Cardiac muscle cell (in vitro differentiated cells and primary cell): ENCODE measurements at places on chromosomes 11 and 22. TPM values are rescaled to one million over a fixed set of nuclear protein-coding genes. Genes with fewer than 3 reads are reported as not detected.

MGAT3 gene
- 31.4 and 38.0 TPM in 2 replicates for total RNA-seq

DNA sequence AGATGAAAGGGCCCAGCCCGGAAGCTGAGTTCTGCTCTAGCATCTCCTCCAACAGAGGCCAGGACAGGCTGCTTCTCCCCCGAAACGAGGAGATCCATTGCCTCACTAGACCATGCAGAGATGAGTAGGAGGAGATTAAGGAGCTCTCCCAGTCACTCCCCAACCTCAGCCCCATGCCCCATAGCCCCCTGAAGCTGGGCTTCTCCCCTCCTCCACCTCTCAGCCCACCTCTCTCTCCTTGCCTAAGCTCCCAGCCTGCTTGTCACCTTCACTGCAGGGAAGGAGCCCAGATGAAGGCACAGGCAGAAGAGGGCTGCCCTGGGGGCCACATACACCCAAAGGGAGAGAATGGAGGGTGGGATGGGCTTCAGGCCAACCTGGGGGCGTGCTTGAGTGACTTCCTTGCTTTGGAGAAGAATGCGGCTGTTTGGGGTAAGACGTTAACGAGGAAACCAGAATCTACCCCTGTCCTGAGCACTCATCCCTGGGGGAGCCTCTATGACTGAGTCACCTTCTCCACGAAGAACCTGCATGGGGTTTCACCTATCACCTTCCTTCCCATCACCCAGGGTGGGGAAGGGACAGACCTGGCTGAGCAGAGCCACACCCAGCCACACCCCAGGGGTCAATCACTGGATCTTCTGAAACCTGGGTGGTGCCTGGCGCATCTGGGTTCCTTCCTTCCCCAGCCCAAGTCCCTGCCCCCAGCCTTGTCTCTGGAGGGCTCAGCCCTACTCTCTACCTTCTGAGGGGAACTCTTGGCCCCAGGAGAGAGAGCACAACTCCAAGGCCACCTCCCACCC lies 11.6 kb upstream of the GNAZ start:
- DNase-seq: no peak
- no peaks in the 10 kb centered on the region for H3K36me3 ChIP-seq
- H3K4me3 ChIP-seq: no peak overlapping the region
- H3K27me3 ChIP-seq: no peaks in the 10 kb centered on the region

ART1 gene
- total RNA-seq: 0.30 and 0.60 TPM in 2 replicates

- H3K4me3 ChIP-seq: no peak overlapping the region
- H3K27ac ChIP-seq: peak overlapping the region; percentile 34
- H3K27me3 ChIP-seq: no peaks in the 10 kb centered on the region
- H3K4me1 ChIP-seq: peaks cover 14% of the 10 kb centered on the region
Observed at GRCh38 chr22:37284805-37285355, 2.6 kb downstream of the CYTH4 start.

ELFN2 gene
- 0.09 and 0.11 TPM in 2 replicates for total RNA-seq

GRCh38 chr22:36052505-36052941 lies 23.9 kb upstream of the RBFOX2 start:
- DNase-seq: no peak
- H3K4me1 ChIP-seq: peaks cover 18% of the 10 kb centered on the region

DNA sequence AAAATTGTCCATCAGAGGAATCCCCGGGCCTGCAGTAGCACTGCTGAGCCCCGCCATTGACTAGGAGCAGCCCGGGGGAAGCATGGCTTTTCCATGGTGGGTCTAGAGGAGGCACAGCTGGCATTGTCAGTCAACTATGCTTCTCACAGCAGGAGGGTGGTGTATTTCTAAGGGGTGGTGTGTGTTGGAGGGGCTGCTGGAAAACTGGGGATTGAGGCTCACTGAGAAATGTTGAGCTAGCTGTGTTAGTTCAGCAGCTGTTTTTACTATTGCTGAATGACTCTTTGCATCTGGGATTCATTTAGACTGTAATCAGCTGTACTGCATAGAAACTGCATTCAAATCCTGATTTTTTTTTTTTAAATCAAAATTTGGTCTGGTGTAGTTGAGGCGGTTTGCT lies 5.6 kb downstream of the DDX10 start:
- DNase-seq: no peak
- no peaks in the 10 kb centered on the region for H3K36me3 ChIP-seq
- no peaks in the 10 kb centered on the region for H3K27me3 ChIP-seq
- H3K27ac ChIP-seq: no peak overlapping the region

CD248 gene
- total RNA-seq: 7.9 and 11.4 TPM in 2 replicates

DNA sequence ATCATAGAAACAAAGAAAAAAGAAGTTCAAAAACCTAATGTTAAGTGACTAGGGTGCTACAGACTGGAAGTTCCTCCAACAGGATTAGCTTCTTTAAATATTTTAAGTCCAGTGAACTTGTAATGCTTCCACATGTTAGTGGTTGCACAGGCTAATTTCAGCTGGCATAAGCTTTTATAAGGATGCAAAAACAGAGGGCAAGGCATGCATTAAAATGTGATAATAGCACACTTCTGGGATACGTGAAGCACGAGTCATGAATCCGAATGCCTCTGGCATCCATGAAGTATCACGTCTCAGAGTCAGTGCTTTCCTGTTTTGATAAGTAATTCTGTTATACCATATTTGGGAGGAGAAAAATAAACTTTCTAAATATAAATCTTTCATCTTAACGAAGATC lies 106.8 kb downstream of the DCDC1 start:
- H3K27me3 ChIP-seq: no peaks in the 10 kb centered on the region
- H3K4me3 ChIP-seq: no peak overlapping the region
- H3K36me3 ChIP-seq: no peaks in the 10 kb centered on the region
- DNase-seq: no peak
- no peak overlapping the region for H3K27ac ChIP-seq

DNA sequence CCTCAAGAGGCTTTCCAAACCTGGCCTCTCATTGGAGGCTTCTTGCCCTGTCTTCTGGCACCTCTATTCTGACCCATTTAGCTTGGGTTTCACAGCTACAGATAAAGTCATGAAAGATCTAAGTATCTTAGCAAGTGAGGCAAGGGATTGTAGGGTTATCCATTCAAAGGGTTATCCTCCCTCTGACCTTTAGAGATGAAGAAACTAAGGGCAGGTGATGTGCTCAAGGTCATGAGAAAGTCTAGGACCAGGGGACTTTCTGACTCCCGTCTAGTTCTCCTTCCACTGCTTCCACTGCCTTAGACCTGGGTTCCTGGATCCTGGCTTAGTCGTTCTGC lies 7.2 kb downstream of the PHOX2A start:
- H3K4me3 ChIP-seq: no peak overlapping the region
- peak overlapping the region; percentile 48 for H3K27ac ChIP-seq
- H3K4me1 ChIP-seq: peaks cover 7% of the 10 kb centered on the region

DNA sequence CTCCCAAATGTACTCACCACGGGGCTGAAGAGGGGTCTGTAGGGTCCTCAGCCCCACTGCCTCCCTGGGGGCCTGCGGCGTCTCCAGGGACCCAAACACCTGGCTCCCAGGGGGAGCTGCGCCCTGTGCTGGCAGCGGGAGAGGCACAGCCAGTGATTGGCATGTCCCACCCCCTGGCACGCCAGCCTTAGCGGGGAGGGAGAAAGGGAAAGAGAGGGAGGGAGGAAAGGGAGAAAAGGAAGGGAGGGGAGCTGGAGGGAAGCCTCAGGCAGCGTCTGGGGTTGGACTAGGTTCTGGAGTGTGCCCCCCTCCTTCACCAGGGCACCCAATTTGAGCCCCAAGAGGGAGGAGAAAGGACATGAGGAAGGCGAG lies at the start of gene CHRM1:
TSS of gene CHRM1 (minus strand) at position 163 of the 372 bp plus-strand sequence. CDS start 10,263 bp downstream, outside the sequence.
- H3K36me3 ChIP-seq: no peaks in the 10 kb centered on the region
- no peak within 1 kb of the TSS for H3K4me3 ChIP-seq
- peaks cover 24% of the 10 kb centered on the region for H3K27me3 ChIP-seq
- H3K27ac ChIP-seq: peak within 1 kb of the TSS; percentile 78

OTOG gene
- 0.14 and 0.15 TPM in 2 replicates for total RNA-seq

AIFM3 gene
- total RNA-seq: 2.0 and 4.8 TPM in 2 replicates

OR51B2 gene
- 1.6 TPM in 1 of 2 replicates, not detected in the other for total RNA-seq

DNA sequence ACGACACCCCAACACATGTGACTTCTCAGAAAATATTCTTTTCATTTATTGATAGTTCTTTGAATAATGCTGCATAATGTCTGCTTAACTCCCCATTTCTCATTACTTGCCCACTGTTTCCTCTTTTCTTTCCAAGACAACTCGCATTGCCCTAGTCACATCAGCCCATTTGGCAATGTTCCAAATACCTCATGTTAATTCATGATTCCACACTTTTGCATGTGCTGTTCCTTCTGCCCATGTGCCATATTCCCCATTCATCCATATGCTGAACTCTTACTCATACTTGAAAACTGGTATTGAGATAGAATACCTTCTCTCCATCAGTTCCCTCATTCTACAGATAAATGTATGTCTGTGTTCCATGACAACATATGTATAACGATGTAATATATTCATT lies 993.7 kb downstream of the OPCML start:
- no peak overlapping the region for H3K27ac ChIP-seq
- no peak overlapping the region for H3K4me3 ChIP-seq
- no peak for DNase-seq
- peaks cover 8% of the 10 kb centered on the region for H3K4me1 ChIP-seq
- H3K36me3 ChIP-seq: no peaks in the 10 kb centered on the region

RAB36 gene
- total RNA-seq: 2.9 and 3.7 TPM in 2 replicates

DNA sequence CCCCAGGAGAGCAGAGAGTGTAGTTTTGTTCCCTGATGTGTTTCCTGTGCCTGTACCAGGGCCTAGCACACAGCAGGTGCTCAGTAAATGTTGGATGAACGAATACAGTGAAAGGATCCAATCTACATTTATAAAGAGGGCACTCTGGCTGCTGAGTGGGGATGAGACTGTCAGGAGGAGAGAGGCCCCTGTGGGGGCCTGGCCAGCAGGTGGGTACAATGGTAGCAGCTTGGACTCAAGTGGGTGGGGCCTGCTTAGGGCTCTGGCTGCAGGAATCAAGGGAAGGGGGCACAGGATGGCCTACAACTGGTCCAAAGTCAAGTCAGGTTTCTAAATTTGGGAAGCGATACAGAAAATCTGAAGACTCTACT lies 156.6 kb upstream of the GRK3 start:
- no peak overlapping the region for H3K27ac ChIP-seq
- no peaks in the 10 kb centered on the region for H3K27me3 ChIP-seq
- peaks cover 12% of the 10 kb centered on the region for H3K4me1 ChIP-seq
- no peak overlapping the region for H3K4me3 ChIP-seq

DNA sequence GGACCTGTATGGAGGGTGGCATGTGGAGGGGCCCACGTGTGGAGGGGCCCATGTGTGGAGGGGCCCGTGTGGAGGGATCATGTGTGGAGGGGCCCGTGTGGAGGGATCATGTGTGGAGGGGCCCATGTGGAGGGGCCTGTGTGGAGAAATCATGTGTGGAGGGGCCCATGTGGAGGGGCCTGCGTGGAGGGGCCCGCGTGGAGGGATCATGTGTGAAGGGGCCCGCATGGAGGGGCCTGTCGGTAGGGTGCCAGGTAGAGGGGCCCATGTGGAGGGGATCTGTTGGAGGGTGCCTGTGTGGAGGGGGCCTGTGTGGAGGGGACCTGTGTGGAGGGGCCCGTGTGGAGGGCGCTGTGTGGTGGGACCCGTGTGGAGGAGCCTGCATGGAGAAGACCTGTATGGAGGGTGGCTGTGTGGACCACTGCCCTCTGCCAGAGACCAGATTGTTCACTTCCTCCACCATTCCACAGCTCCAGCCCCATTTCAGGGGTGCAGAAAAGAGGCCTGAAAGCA lies 47.0 kb downstream of the IGLL5 start:
- no peak for DNase-seq
- H3K36me3 ChIP-seq: no peaks in the 10 kb centered on the region
- H3K27me3 ChIP-seq: no peaks in the 10 kb centered on the region

DRD4 gene
- total RNA-seq: 0.60 and 1.2 TPM in 2 replicates

DNA sequence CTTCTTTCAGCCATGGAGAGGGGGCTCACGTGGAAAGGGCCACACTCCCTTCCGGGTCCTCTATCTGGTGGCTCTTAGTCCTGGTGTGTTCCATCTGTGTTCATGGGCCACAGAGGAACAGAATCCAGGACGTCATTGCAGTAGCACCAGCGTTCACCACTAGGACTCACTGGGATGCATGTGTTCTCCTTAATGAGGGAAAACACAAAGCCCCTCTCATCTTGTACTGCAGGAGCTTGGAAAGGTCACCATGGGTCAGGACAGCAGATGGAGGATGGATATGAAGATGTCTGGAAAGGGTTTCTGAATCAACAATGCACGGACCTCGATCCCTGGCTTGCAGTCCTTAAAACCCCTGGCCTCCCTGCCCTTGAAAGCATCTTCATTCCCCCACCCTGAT lies 113.8 kb upstream of the THY1 start:
- H3K4me1 ChIP-seq: peaks cover 3% of the 10 kb centered on the region
- DNase-seq: no peak
- no peak overlapping the region for H3K4me3 ChIP-seq

DNA sequence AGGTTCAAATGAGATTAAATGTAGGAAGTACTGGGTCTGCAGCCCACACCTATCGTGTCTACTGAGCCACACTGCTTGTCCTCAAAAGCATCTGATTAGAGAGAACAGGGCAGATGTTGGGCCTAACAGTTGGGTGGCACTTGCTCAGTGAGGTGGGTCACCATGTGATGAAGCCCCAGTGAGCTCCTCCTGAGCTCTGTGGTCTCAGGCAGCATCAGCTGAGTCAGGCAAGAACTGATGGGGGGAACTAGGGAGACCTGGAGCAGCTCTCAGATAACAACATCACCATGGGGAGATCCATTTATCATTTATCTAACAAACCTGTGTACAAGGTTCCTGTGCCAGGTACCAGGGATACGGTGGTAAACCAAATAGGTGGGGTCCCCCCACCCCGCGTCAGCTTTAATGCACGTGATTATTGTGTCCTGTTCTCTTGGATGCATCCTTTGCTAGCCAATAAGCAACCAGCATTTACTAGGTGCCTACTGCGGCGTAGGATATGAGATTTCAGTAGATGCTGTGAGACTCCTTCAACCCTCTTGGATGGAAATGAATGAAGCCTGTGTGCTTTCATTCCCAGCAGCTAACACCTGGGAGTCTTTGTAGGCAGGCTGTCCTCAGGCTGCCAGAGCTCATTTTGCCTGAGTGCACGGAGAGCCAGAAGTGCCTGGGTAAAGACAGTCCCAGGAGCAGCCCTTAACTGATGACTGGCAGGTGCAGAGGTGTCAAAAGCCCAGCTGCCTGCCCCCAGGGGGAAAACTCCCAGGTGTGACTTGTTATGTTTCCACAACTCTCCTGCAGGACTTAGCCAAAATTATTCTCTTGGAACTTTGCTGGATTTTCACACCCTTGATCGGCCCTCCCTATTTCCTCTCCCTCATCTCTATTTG lies 73.6 kb upstream of the NARS2 start:
- DNase-seq: no peak
- H3K36me3 ChIP-seq: no peaks in the 10 kb centered on the region
- H3K27ac ChIP-seq: no peak overlapping the region
- no peaks in the 10 kb centered on the region for H3K4me1 ChIP-seq

PKDREJ gene
- 0.03 and 0.07 TPM in 2 replicates for total RNA-seq

DNA sequence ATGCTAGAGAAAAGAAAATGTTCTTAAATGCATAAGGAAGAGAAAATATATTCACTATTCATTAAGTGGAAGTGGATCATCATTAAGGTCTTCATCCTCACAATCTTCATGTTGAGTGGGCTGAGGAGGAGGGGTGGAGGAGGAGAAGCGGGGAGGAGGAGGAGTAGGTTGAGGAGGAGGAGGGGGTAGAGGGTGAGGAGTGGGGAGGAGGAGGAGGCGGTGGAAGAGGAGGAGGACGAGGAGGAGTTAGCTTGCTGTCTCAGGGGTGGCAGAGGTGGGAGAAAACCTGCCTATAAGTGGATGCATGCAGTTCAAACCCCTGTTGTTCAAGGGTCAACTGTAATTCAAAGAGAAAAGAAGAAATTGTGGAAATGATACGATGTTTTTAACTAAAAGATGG lies 71.6 kb downstream of the MYEOV start:
- H3K4me3 ChIP-seq: no peak overlapping the region
- H3K36me3 ChIP-seq: no peaks in the 10 kb centered on the region
- no peak overlapping the region for H3K27ac ChIP-seq
- H3K27me3 ChIP-seq: no peaks in the 10 kb centered on the region
